Activated CD4-positive, alpha-beta T cell treated with anti-CD3 and anti-CD28 coated beads for 24 hours (primary cell): ENCODE measurements at places on chromosomes 7 and 10.

DNA sequence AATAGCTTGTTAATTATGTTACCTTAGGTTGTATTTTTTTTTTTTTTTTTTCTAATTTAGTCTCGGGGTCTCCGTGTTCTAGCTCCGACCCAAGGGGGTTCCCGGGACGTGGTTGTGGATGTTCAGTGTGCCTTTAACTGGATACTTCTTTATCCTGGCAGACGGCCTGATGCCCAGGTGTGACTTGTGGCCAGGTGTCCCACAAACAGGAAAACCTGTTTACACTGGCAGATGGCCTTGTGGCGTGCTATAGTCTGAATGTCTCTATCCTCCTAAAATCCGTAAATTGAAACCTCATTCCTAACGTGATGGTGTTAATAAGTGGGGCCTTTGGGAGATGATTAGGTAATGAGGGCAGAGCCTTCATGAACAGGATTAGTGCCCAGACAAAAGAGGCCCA is 546.4 kb upstream of the C7orf33 start:
- DNase-seq = no peak

- DNase-seq = no peak
Measured at GRCh38 chr7:82444220-82444909, 788 bp upstream of the CACNA2D1 start.

DNA sequence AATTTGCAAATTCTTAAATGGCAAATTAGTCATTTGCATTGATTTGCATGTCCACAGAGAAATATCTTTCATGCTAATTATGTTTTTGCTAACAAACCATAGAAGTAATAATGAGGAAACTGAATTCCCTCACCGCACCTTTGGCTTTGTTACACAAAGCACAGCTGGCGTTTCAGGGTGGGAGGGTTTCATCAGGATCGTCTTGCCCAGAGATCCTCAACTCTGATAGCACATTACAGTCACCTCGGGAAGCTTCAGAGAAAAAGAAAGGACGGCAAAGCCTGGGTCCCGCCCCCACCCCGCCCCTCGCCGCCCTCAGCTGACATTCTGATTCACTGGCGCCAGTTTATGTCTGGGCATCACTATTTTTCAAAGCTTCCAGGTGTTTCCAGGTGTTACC is 119.4 kb downstream of the PTPRN2 start:
- DNase-seq = no peak

DNA sequence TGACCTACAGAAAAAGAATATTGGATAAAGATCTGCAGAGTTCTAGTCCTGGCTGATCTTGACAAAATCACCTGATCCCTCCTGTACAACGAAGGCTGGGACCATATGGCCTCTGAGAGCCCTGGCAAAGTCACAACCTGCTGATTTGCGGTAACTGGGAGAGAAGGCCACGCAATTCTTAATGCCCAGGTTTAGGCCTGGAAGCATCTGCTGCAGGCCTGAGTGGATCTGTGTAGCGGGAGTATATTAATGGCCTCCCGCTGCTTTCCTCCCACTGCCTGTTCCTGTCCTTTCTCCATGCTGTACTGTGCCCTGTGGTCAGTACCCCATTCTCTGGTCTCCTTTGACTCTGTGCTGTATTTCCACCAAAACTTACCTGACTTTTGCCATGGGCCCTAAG is 24.2 kb downstream of the AKR1B1 start:
- no peak for DNase-seq

DNA sequence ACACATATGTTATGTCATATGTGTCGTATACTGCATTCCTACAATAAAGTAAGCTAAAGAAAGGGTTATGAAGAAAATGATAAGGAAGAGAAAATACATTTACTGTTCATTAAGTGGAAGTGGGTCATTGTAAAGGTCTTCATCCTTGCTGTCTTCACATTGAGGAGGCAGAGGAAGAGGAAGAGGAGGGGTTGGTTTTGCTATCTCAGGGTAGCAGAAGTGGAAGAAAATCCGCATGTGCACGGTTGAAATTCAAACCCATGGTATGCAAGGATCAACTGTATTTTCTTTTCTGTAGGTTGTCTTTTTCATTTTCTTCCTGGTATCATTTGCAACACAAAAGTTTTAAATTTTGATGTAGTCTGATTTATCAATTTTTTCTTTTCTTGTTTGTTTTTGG is 6.3 kb downstream of the PLEKHA8 start:
- no peak for DNase-seq

DNA sequence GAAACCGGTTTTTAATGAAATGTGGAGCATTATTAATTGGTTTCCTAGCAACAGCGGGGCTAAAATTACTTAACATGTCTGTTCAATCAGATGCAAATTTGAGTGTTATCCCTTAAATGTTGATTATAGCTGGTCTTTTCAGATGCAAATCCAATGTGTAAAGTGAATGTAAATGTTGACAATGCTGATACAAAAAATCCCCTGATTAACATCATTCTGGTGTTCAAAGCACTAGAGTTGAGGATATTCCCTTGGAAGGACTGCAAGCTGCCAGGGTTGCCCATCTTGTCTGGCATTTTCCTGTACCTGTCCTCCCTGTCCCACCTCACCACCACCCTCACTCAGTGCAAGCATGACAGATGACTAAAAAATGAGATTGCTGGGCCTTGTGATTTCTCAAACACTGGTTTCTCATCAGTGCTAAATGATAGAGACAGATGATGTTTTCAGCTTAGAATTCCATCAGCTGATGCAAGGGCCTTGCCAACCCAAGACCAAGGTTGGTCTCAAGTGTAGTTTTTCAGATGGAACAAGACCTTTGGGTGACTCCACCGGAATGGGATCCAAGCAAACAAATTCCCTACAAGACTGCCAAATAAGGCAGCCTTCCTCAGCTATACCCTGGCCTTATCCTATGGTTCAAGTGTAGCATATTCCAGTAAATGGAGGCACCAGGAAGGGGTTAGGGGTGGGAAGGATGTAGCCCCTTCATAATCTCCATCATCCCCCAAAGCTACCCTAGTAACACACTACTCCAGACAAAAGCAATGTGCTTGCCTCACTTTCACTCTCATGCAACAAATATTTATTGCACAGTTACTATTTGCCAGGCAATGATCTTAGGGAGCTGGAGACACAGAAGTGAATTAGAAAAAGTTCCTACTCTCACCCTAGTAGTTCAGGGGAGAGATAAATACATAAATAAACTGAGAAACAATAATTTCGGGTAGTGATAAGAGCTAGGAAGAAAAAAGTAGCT is 54.9 kb downstream of the JAZF1 start:
- no peak for DNase-seq
